Kidney tubule cell (primary cell): ENCODE measurements at places on chromosomes 2 and 18.

- DNase-seq: no peak
Measured at GRCh38 chr2:99576775-99577174, 87.0 kb upstream of the REV1 start.

- DNase-seq: no peak
Measured at GRCh38 chr2:128410035-128410757, 91.5 kb upstream of the HS6ST1 start.

- no peak for DNase-seq
Measured at GRCh38 chr18:46222093-46222492, 117.9 kb downstream of the HAUS1 start.

GRCh38 chr2:123652320-123652719 lies 372.8 kb upstream of the CNTNAP5 start:
- DNase-seq: no peak

- no peak for DNase-seq
Measured at GRCh38 chr2:65577654-65578053, 145.3 kb upstream of the SPRED2 start.

DNA sequence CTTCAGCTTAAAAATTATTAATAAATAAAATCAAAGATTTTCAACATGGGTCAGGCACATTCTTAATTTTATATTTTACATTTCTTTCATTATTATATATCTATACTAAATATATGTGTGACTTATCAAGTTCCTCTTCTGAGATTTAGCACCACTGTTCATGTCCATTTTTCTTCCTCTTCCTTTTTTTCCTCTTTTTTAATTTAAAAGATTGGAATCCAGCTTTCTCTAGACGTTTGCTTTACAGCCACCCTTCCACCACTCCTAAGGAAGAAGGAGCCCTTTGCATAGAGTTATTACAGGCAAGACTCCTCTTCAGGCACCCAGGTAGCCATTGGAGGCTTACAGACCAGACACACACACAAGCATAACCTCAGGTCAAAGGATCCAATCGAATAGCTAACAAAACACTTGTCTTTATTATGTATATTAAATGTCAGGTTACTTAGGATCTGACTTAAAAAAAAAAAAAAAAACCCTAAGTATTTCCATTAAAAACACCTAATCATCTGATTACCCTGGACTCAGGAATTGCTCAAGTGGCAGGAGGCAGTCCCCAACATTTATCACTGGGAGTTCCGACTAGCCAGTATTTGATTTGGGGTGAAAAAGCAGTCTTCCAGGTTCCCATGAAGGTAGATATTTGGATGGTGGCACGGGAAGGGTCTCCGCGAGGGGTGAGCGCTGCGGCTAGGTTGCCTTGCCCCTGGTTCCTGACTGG lies 2.4 kb upstream of the ZEB2 start:
- no peak for DNase-seq
